HCT116 (cell line): ENCODE measurements at places on chromosomes 6 and 20. TPM values are rescaled to one million over a fixed set of nuclear protein-coding genes. Genes with fewer than 3 reads are reported as not detected.

DNA sequence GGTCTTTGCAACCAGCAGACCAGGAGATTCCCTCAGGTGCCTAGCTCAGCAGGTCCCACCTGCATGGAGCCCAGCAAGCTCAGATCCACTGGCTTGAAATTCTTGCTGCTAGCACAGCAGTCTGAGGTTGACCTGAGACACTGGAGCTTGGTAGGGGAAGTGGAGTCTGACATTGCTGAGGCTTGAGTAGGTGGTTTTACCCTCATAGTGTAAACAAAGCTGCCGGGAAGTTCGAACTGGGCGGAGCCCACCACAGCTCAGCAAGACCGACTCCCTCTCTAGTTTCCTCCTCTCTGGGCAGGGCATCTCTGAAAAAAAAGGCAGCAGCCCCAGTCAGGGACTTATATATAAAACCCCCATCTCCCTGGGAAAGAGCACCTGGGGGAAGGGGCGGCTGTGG is 34.3 kb downstream of the PRSS35 start:
- H3K4me3 ChIP-seq: no peak overlapping the region
- DNase-seq: no peak

DNA sequence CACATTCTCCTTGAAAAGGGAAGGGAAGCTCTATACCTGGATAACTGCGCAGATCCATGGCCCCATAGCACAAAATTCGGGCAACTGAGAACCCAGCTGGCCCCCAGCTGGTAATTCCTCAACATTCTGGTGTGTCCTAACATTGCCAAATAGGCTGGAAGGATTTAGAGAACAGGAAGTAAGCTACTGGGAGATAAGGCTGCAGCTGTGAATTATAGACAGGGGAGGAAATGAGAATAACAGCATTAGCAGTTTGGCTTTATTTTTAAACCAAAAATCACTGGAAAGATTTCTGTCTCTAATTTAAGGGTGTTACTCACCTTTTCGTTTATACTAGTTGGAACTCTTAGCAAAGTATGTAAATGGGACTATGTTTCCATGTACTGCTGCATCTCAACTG is 97.2 kb downstream of the TULP4 start:
- no peak for DNase-seq
- no peak overlapping the region for H3K4me3 ChIP-seq
- peaks cover 20% of the 10 kb centered on the region for H3K4me1 ChIP-seq
- no peaks in the 10 kb centered on the region for H3K36me3 ChIP-seq

- H3K36me3 ChIP-seq: no peaks in the 10 kb centered on the region
- H3K4me1 ChIP-seq: peaks cover 37% of the 10 kb centered on the region
- H3K27me3 ChIP-seq: no peaks in the 10 kb centered on the region
- peak overlapping the region; percentile 74 for H3K27ac ChIP-seq
- H3K4me3 ChIP-seq: peak overlapping the region; percentile 74
These were observed 23.1 kb downstream of the VPS52 start for GRCh38 chr6:33248643-33248931.

DNA sequence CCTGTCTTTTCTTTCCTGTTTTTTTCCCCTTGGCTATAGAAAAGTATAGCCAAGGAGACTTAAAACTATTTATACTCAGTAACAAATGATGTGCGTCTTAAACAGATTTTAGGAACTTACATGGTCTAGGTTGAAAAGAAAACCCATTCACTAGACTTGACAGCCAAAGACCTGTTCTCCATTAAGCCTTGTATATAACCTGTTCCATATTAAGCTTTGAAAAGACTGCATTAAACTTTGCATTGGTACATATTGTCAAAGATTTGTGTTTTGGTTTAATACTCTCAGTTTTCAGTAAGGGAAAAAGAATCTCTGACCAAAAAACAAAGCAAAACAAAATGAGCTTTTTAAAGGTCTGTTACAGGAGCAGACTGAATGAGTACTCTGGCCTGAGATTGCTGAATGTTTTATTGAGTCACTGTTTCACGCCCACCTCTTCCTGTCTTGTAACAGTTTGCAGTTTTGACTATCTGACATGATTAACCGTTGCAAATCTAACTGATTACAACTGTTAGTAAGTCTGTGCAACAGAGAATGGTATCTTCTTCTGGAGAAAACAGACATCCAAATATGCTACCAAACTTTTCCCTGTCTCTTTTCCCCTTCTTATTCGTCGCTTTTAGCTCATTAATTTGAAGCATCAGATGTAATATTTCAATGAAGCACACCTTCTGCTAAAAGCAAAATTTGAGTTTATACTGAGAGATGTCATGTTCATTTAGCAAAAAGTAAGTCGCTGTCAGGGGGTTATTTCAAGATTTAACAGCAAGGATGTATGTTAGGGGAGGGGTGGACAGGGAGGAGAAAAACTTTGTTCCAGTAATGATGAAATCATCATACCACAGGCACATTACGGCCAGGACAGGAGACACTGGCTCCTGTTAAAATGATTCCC is 59.1 kb upstream of the SUPT3H start:
- H3K27me3 ChIP-seq: no peaks in the 10 kb centered on the region
- H3K4me3 ChIP-seq: no peak overlapping the region
- no peak for DNase-seq
- no peak overlapping the region for H3K27ac ChIP-seq
- no peaks in the 10 kb centered on the region for H3K36me3 ChIP-seq

- no peaks in the 10 kb centered on the region for H3K27me3 ChIP-seq
- DNase-seq: no peak
- H3K27ac ChIP-seq: no peak overlapping the region
- no peaks in the 10 kb centered on the region for H3K36me3 ChIP-seq
- H3K4me3 ChIP-seq: no peak overlapping the region
- H3K4me1 ChIP-seq: no peaks in the 10 kb centered on the region
These were observed 20.6 kb upstream of the VEGFA start for GRCh38 chr6:43749461-43749860.

DNA sequence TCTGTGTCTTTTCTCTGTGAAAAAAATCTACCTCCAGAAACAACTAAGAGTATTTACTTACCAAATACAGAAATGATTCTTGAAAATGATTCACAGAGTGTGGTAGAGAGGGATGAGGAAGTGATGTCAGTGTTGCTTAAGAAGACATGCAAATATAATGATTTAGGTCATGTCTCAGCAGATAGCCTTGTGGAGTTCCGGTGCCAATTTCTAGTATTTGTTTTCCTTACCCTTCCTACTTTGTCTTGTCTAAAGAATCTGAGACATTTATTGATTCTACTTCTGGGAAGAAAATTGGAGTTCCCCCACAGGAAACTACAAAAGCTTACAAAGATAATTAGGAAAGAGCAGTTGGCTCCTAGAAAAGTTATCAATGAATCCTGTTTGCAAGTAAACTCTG is 68.8 kb downstream of the GJA1 start:
- H3K27me3 ChIP-seq: no peaks in the 10 kb centered on the region
- DNase-seq: no peak
- H3K36me3 ChIP-seq: no peaks in the 10 kb centered on the region
- no peak overlapping the region for H3K27ac ChIP-seq

DNA sequence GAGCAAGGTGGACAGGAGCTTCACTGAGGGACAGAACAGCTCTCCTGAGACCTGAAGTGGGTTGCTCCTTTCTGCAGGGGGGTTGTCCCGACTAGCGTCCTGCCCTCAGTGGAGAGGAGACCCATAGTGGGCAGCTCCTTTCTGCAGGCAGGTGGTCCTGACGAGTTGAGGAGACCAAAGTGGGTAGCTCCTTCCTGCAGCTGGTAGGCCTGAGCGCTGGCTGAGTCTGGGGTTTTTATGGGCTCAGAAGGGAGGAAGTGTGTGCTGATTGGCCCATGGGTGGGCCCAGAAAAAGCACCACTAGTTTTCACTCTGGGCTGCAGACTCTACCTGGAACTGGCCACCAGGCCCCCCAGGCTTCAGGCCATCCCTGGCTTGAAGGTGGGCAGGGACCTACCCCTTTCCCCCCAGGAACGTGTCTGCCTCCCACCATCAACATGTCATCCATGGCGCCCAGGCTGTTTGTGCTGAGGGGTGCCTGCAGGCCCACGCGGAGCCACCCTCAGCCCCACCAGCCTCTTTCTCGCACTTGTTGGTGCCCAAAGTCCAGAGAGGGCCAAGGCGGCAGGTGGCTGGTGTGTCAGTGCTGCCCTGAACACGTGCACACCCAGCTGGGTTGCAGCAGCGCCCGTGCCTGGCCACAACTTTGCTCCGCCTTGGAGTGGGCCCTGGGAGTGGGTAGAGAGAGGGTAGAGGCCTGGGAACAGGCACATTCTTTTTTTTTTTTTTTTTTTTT is 1.6 kb upstream of the DEK start:
- peaks cover 2% of the 10 kb centered on the region; the same call in 1 of the 2 replicates for H3K36me3 ChIP-seq
- H3K4me1 ChIP-seq: peaks cover 19% of the 10 kb centered on the region
- H3K27me3 ChIP-seq: no peaks in the 10 kb centered on the region
- no peak overlapping the region; the same call in 1 of the 2 replicates for H3K27ac ChIP-seq
- no peak for DNase-seq
- H3K4me3 ChIP-seq: no peak overlapping the region

DNA sequence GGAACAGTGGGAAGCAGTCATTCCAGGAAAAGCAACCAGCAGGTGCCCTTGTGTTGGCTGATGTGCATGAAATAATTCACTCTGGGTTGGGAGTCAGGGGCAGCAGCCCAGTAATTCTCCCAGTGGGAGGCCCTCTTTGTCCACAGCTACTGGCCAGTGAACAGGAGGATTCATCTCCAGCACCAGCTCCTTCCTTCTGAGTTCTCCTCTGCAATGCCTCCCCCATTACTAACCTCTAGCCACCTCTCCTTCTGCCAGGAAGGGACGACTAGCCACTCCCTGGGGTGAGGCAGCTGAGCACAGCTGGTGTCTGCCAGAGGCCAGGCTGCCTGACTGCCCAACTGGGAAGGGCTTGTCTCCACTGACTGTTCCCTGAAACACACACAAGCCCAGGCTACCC is 12.5 kb upstream of the R3HDML start:
- H3K4me3 ChIP-seq: no peak overlapping the region
- H3K36me3 ChIP-seq: no peaks in the 10 kb centered on the region
- H3K27ac ChIP-seq: no peak overlapping the region

LY6G6C gene
- total RNA-seq: 0.54 TPM

NR2E1 gene
- total RNA-seq: not detected

DNA sequence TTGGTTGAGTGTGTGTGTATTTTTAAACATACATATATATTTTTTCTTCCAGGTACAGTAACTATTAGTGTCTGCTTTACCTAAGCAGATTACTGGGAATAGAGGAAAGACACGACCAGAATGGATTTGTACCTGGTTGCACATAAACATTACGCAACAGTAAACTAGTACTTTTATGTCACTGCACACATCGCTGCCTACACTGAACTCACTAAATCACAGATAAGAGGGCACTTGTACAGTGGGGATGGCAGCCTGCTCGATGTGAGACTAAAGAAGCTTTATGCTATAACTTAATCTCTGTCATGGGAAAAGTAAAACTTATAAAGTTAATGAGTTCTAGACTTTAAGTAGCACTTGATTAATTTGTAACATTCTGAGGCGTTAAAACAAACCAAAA is 89.5 kb upstream of the SIM1 start:
- no peak overlapping the region for H3K27ac ChIP-seq
- H3K4me1 ChIP-seq: no peaks in the 10 kb centered on the region
- no peak for DNase-seq
- no peaks in the 10 kb centered on the region for H3K36me3 ChIP-seq
- H3K27me3 ChIP-seq: no peaks in the 10 kb centered on the region

OGFR gene
- 73.6 TPM for total RNA-seq
